ENCODE measurements at places on chromosomes 5 and 9.

GRCh38 chr9:134544388-134545214, 97.0 kb upstream of the COL5A1 start:
- peak; percentile 83 for ATAC-seq

DNA sequence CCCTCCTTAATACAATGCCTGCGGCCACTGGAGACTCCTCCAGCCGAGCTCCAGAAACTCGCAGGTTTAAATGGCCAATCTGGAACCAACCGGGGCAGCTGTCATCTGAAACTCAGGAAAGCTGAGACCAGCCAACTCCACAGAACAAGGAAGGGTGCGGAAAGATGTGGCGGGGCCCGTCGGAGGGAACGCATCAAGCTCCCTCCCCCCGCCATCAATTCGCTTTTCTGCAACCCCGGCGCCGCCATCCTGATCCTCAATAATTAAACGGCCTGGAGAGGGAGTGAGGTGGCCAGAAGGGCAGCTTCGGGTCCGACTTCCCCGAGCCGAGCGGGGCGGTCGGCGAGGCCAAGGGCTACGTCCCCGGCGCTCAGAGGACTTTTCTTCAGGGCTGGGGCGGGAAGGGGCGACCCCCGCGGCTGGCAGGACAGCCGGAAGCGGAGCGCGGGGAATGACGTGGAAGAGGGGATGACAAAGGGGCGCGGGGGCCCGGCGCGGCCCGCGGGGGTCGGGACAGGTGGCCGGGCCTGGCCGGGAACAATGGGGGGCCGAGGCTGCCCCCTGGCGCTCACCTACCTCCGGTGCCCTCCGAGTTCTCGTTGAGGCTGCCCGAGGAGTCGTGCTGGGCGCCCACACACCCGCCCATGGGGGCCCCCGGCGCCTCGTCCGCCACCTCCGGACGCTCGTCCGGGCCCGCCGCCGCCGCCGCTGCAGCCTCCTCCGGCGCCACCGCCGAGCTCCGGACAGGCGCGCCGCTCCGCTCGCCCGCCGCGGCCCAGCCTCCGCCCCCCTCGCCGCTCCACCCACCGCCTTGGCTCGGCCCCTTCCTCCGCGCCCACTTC, at the start of gene UBTD2:
TSS of gene UBTD2 (minus strand) at position 745 of the 842 bp plus-strand sequence. CDS start at position 646, 99 bp downstream.
- peak; percentile 78 for ATAC-seq

DNA sequence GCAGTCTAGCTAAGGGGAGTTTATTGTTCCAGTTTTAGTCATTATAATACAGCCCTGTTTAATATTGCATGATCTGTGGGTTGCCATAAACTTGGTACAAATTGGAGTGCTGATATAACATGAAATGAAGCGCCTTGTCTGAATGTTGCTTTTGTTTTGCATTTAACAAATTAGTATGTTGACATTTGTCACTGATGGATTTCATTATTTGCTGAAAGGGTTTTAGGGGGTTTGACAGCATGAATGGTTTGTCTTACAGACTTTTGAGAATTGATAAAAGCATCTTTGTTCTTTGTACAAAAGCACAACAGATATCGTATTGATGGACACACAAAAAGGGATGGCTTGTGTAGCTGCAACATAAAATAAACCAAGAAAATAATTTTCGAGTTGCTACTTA, 178.3 kb downstream of the AOPEP start:
- no peak for ATAC-seq

GRCh38 chr9:68672215-68672614, 32.8 kb upstream of the PIP5K1B start:
- ATAC-seq = no peak

DNA sequence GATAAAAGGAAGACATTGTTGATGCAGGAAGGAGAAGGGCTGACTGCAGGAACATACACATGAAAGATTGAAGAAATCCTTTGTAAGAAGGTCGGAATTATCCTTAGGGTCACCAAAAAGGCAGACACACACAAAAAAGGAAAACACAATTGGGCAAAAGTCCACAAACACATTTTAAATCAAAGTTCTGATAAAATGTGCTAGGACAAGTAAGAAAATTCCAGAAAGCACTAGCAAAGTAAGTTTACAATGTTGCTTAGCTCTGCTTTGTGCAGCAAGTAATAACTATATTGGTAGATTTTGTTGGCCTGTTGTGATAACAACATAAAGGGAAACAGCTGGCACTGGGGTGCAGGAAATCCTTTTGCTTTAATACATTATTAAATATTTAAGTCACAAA, 99.8 kb upstream of the VCAN start:
- ATAC-seq = no peak

DNA sequence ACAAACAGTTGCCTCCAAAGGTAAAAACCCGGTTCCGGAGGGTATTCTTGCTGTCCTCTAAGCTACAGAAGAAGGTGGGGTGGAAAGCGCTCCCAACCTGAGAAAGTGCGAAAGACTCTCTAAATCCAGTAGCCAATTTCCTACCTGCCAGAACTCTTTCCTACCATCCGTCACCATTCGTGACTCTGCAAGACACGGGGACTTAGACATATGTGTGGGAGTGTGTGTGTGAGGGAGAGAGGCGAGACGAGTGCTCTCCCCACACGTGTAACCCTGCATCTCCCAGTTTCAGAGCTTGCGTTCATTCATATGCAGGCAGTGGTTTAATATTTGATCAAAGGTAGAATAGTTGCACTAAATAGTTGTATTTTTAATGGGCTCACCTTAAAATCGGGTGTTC, 473 bp upstream of the GABRA1 start:
- no peak for ATAC-seq

GRCh38 chr5:160491438-160491837, 69.8 kb downstream of the PTTG1 start:
- no peak for ATAC-seq

Data from SK-N-SH treated with all-trans-retinoic acid at 6 μM for 48 hours (cell line).